IPS DF 6.9 (cell line): ENCODE measurements at places on chromosomes 12 and 14.

DNA sequence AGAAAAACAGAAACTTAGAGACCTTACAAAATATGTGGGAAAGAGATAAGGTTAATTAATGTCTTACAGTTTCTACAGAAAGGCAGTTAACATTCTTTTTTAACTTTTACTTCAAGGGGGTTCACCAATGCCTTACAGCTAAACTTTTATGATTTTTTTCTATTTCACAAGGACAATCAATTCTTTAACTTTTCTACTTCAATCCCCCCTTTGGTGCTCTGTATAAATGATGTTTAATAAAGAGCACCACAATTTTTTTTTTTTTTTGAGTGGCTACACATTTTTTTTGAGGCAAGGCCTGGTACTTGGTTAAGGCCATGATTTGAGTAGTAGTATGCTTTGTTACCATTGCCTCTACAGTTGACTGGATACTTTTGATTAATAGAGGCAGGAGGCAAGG, 279.6 kb downstream of the PRKD1 start:
- DNase-seq: no peak

- DNase-seq: no peak
These were observed 87.5 kb downstream of the SPTB start for GRCh38 chr14:64792231-64792630.

GRCh38 chr14:79256380-79256779, 954.9 kb downstream of the DIO2 start:
- DNase-seq: no peak

DNA sequence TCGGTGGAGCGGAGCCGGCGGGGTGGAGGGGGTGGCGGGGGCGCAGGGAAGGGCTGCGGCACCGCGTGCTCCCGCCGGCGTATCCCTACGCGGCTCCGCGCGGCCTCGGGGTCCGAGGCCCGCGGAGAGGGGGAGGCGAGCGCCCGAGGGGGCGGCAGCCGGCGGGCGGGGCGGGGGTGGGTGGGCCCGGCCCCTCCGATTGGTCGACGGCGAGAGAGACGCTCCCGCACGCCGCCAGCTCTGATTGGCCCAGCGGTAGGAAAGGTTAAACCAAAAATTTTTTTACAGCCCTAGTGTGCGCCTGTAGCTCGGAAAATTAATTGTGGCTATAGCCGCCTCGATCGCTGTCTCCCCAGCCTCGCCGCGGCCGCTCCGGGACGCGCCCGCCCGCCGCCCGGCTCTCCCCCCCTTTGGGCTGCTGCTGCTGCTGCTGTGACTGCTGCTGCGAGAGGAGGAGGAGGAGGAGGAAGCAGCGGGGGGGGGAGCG, at the start of gene FOXG1:
FOXG1 (plus strand) TSS at position 319 of the 487 bp plus-strand sequence. CDS start 493 bp downstream, outside the sequence.
- no peak for DNase-seq

- no peak for DNase-seq
These were observed 229.5 kb upstream of the RTL1 start for GRCh38 chr14:101133068-101133467.

GRCh38 chr12:26870491-26871419, 37.8 kb upstream of the ITPR2 start:
- DNase-seq: no peak

GRCh38 chr12:121009741-121010140, 6.5 kb downstream of the C12orf43 start:
- DNase-seq: no peak

DNA sequence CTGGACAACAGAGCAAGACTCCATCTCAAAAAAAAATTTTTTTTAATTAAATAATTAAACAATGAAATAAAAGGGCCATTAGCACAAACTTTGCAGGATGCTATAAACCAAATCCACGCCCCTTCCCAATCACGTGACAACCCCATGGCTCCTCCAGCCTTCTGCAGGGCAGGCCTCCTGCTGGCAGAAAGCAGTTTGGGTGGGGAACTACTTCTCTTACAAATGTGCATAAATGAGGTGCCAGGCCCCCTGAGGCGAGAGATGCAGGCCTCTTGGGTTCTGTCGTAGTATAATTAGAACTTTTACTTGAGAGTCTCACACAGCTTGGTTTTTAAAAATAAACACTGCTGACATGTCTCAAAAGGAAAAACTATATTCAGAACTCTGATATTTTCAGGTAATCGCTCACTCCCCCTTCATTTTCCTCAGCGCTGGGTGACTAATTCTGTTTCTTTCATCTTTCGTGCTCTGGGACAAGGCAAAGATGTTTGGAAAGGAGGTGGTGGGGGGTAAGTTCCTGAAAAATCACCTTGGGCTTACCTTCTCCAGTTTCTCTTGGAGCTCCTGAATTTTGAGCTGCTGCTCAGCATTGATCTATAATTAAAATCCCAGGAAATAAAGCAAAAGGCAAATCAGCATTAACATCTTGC, 101.7 kb downstream of the CIT start:
- DNase-seq: no peak

GRCh38 chr12:116455540-116456329, 103.4 kb upstream of the MAP1LC3B2 start:
- DNase-seq: no peak

DNA sequence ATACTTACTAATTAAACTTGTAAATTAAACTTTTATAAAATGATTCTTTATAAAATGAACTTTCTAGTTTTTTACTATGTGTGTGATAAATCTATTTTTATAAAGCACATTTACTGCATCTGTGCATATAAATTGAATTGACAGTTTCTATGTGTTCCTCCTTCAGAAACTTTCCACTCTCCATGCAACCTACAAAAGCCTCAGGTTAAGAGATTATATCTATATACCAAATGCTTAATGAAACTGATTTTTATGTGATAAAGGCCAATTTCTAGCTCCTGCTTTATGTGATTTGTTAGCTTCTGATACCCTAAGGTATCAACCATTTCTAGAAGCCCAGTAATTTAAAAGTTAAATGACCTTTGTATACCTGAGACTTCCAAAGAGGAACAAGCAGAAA, 174.0 kb downstream of the SRGAP1 start:
- no peak for DNase-seq

DNA sequence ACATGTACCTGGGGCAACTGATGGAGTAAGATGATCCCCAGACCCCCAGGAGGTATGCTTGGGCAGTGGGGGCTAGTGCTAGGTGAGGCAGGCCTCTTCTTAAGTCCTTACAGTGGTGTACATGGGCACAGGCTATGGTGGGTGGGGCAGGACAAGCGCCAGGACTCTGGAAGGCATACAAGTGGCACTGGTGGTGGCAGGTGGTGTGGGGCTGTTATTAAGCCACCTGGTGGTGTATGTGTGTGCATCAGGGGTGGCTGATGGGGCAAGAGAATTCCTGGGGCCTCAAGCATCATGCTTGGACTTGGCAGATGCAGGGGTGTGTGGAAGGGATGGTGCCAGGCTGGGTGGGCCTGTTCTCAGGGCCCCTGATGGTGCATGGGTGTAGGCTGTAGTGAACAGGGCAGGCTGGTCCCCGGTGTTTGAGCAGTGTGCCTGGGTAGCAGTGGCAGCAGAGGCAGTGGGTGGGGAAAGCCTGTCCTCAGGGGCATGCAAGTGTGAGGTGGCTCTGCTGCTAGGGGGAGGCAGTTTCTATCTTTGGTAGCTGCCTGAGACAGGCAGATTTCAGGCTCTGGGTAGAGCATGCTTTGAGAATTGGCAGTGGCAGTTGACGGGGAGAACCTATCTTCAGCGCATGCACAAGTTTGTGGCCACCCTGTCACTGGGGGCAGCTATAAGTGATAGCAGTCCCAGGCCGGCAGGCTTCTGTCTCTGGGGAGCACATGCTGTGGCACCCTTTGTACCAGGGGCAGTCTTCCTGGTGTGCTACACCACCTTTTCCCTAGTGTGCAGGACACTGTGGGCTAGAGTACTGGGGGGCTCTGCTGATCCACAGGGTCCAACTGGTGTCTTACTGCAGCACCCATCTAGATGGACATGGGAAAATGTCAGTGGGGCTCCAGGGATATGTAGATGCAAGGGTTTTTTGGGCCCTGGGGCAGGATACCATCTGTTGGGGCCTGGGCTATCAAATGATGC, 52.6 kb upstream of the ABCD2 start:
- no peak for DNase-seq

GRCh38 chr12:5328669-5329517, 103.0 kb upstream of the NTF3 start:
- peak; percentile 13 for DNase-seq

- DNase-seq: peak; percentile 35
These were observed 116.7 kb downstream of the LMNTD1 start for GRCh38 chr12:25436206-25437030.

DNA sequence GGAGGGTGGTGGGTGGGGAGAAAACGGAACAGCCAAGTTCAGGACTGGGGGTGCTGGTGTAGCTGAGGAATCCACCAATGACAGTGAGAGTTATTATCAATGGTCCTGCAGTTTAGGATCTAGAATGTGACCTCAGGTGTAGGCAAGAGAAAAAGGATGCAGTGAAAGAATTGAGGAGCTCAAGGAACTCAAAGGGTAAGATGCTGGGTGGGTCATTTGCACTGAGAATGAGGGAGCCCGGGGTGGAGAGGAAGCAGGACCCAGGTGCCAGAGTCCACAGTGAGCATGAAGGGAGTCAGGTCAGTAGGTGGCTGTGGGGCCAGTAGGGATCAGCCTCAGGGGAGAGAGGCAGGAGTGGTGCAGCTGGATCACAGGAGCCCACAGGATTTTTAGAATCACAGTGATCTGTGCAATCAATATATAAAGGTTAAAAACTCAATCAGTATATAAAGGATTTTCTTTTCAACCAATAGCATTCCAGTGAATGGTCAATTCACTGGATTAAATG, 3.2 kb upstream of the KRT7 start:
- no peak for DNase-seq

- no peak for DNase-seq
These were observed 21.0 kb downstream of the TMTC1 start for GRCh38 chr12:29762637-29763300.

DNA sequence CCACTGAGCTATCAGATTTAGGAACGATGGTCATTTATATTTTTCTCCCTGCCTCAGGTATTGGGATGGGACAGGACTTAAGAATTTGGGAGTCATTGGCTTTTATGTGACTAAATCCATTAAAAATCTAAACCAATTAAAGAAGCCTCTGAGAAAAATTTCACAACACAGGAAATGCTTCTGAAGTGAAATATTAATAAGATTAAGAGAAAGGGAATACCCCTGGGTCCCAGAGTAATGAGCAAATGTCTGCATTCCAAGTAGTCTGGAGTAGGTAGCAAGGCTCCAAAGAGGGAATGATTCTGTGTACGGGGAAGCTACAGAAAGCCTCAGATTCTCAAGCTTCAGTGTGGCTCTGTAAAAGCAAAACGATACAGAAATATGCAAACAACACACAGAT, 707 bp upstream of the MED6 start:
- no peak for DNase-seq

- no peak for DNase-seq
These were observed 336.4 kb upstream of the FBXO33 start for GRCh38 chr14:39768589-39768988.

DNA sequence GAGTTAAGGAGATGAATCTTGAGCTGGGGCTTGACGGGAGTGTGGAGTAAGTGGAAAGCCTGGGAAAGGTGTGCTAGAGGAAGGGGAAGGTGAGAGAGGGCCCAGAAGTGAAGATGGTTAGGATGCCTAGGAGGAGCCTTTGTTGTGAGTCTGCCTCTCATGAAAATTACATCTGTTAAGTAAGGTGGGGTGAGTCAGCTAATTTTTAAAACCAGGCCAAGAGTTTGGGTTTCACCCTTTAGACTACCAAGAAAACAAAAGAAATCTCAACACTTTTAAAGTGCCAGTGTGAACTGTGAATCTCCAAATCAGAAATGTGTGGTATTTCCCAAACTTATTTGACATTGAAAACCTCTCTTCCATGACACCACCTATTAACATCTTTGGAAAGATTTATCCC, 185.2 kb downstream of the CRADD start:
- no peak for DNase-seq

GRCh38 chr14:23186913-23187654, 3.6 kb upstream of the SLC7A8 start:
- DNase-seq: no peak

DNA sequence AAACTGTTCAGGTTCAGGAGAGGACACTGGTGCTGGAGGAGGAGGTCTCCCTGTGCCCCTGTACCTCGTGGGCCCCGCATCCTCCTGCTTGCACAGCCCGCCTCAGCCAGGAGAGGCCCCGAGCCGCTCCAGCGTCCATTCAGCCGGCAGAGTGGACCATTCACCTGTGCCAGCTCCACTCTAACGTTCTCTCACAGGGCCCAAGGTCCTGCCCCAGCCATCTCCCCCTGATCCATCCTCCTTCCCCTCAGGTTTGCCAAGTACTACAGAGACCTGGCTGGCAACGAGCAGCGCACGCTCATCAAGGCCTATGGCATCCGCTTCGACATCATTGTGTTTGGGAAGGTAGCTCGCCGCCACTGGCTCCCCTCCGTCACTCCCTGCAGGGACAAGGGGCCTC, 22.2 kb downstream of the P2RX4 start:
- DNase-seq: no peak

DNA sequence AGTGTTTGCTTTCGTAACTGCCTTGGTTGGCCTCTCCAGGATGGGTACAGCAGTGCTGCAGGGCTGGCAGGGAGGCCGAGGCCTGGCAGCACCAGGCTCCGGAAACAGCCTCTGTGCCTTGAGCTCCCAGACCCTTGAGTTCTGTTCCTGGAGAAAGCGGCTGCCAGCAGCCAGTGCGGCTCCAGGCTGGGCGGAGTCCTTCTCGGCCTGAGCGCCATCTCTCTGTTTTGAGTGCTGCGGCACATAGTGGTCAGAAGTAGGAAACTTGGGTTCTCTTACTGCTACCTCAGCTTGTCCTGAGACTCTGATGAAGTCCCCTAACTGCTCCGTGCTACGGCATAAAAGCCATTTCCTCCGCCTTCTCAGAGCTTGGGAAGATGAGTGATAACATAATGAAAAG, 65.9 kb downstream of the KCNA1 start:
- no peak for DNase-seq

DNA sequence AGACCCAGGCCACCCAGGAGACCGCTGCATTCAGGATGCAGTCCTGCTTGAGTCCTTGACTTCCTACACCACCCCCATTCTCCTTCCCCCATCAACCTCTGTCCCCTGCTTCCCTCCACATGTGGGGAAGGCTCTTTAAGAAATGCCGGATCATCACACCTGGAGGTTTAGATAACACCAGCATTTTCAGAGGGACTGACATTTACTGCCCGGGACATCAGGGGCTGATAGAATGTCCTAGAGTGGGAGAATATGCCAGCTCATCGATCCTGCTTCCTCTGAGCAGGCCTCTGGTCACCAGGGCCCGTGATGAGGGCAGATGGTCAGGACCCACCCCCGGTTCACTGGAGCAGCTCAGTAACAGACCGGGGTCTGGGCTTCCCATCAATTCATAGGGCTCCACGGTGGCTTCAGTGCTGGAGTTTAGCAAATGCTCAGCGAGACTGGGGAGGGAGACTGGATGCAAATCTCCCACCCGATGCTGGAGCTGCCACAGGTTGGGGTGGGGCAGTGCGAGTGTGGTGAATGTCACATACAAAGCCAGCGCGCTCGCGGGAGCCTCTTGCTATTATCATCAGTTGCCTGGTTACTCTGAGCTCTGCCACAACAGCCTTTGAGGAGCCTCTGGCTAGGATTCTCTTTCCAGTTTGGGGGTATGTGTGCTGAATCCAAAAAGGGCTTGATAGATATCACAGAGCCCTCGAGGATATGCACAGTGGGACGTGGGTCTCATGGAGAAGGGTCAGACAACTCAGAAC, 111.6 kb downstream of the RBM19 start:
- no peak for DNase-seq
